ENCODE measurements at places on chromosomes 1 and 21.

DNA sequence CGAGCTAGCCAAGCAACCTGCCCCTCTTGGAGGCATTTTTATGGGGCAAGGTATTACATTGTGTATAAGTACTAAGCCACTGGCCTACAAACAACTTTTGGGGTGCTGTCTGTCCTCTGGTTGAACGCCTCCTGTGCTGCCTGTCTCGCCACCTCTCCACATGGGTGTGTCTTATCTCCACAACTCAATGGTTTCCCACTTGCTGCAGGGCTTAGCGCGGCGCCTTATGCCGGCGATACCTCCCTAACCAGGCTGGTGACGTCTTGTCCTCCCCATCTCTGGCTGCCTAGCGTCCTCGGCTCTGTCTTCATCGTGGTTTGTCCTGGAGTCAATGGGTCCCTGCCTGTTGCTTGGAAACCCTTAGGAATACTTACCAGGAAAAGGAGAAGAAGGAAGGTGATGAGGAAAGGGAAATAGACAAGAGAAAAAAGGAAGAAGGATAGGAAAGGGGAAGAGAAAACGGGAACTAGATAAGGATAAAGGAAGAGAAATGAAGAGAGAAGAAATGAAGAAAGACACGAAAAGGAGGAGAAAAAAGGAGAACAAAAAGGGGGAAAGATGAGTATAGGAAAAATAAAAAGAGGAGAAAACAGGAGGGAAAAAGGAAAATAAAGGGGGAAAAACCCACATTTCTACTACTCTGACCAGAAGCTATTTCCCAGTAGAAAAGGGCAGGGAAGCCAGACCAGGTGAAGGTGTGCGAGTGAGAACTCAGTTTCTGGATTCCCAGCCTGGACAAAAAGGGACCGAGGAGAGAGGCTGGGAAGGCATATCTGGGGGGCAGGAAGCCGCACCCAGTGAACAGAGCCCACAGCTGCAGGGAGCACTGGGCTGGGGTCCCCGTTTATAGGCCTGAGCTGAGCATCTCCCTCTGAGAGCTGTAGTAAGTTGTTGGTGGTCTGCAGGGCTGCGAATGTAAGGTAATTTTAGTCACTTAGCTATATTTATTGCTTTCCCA lies 86.2 kb downstream of the CLIC6 start:
- DNase-seq, result no peak

DNA sequence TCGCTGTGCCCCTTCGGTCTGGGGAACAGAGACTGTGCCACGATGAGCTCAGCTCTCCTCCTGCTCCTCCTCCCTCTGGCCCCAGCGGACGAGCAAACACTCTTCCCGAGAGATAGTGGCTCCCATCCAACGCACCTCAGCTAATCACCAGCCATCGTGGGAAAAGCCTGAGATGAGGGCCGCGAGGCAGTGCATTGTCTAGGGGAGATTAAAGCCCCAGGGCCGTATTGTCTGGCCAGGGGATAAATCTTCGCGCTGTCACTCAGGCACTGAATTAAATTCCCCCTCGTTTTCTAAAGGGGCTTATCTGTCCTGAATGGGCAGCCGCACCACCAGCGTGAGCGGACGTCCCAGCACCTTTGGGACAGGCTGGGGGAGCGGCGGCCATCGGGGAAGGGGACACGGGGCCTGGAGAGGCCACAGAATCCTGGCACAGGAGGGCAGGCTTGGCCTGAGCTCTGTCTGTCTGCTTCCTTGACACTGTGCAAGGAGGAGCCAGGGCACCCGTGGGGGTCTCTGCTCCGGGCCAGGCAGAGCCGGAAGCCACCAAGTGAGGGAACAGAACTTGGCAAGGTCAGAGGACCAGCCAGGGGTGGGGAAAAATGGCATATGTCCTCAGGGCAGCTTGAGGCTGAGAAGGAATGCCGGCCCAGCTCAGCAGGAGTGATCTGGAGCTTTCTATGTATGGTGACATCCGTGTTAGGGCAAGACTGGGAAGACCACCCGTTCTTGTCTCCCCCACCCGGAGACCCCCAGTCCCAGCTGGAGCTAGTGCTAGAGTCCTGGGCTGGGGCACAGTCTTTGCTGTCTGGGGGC lies 32.3 kb downstream of the PRDM16 start:
- DNase-seq, result no peak

- DNase-seq, result peak; percentile 31
Measured at GRCh38 chr1:58874757-58875755, 91.2 kb upstream of the JUN start.

DNA sequence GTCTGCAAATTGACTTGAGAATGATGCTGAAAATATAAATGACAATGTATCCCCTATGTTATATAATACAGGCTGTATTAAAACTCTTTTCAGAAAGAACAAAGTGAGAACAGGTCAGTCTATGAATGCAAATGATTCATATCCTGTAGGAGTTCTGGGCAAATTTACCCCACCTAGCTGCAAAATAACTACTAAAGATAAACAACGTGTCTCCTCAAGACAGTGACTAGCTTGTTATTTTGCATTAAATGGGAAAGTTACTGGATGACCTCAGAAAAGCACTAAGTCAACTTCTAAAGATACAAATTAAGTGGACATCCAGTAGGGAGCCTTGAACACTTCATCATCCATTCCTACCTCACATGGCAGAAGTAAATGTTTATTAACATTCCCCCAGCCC lies 11.1 kb downstream of the RNF19B start:
- DNase-seq, result peak; percentile 79

GRCh38 chr1:15510611-15511405 lies 13.2 kb downstream of the CASP9 start:
- DNase-seq, result peak; percentile 39
